ENCODE measurements at places on chromosomes 13 and 19.
A peak's percentile ranks its signal among the peaks of the same experiment; 100 is the strongest.

- DNase-seq = no peak
These were observed 94.0 kb downstream of the KLF12 start for GRCh38 chr13:74040200-74040599.

DNA sequence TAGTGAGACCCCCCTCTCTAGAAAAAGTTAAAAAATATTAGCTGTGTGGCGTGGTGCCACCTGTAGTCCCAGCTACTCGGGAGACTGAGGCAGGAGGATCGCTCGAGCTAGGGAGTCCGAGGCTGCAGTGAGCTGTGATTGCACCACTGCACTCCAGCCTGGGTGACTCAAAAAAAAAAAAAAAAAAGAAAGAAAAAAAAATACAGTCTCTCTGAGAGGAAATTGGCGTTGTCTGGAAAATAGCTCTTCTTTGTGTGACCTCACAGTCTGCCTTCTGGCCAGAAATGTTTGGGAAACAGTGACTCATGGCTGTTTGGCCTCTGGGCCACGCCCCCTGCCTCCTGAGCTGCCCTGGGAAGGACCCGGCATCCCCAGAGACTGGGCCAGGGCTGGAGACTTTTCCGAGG is 10.7 kb downstream of the MARCHF2 start:
- DNase-seq = no peak

GRCh38 chr13:105445796-105446195 is 1089.7 kb downstream of the EFNB2 start:
- DNase-seq = no peak

GRCh38 chr19:58296104-58296503 is 9.1 kb upstream of the ERVK3-1 start:
- no peak for DNase-seq

DNA sequence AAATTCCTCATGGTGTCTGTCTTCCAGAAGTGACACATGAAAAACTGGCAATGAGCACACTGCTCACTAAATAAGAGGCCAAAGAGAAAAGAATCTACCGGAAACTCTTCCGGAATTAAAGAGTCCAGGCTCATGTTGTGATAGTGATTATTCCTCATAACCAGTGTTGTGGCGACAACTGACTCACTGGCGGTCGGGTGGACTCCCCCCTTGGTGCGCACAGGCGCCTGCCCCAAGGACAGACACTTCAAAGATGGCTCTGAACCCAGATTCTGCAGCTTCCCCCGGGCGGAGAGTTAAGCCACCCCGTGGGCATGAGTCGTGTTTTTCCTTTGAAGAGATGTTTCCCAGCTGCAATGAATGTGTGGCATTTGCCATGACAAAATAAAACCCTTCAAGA is 10.3 kb downstream of the IL17D start:
- DNase-seq = no peak

DNA sequence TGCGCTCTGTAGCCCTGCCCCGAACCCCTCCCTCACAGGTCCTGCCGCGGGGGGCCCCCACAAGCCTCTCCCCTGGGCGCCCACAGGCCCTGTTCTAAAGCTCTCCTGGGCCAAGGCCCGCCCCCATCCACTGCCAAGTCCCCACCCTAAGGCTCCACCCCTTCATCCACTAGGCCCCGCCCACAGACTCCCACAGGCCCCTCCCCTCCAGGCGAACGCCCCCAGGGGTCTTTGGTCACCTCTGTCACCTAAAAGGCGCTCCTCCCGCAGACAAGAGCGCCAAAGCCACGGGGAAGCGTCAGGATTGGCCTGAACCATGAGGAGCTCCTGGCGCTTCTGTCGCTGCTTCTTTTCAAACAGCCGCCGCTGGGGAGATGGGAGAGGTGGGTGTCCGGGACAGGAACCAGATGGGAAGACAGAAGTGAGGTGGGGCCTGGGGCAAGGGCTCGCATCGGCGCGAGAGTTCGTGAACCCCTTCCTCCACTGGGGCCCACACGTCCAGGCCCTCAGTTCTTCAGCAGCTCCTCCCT is 2.3 kb downstream of the TULP2 start:
- no peak for DNase-seq

- no peak for DNase-seq
These were observed 95.7 kb downstream of the ARHGEF7 start for GRCh38 chr13:111210544-111211469.

DNA sequence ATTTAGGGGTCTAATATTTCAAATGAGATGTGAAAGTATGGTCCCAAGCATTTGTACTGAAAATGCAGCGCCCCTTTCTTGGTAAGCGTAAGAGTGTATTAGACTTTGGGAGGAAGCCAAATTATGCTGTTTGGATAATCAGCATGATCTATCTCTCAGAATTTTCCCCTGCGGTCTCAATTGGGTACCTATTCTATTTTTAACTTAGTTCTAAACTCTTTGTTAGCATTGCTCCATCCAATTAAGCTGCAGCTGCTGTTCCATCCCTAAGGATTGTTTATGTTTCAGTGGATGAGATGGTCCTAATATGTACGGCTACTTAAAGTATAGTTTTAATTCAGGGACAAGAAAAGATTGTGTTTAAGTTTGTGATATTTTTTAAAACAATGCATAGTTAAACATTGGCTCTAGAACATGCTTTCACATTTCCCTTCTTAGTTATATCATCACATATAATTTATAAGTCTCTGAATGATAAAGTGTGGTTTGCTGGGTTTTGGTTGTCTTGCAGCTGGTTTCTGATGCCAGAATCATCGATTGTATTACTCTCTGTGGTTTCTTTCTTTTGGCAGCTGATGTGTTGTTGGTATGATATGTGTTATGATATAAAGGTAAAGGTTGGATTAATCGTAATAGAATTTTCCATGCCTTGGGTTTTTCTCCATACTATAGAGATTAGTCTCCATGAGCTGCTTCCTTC is 15.0 kb downstream of the POLR1D start:
- DNase-seq = no peak

DNA sequence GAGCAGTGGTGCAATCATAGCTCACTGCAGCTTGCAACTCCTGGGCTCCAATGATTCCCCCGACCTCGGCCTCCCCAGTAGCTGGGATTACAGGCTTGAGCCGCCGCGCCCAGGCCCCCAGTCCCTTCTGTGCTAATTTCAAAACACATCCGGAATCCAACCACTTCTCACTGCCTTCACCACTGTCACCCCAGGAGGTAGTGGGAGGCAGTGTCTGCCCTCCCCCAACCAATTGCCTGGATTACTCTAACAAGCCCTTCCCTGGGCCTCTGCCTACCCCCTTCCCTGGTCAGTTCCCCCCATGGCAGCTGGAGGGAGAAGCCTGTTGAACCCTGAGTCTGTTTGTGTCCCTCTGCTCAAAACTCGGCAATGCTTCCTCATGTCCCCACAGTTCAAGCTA is 2.3 kb downstream of the PRAM1 start:
- no peak for DNase-seq

- DNase-seq = no peak
These were observed 273.1 kb upstream of the SLITRK5 start for GRCh38 chr13:87398047-87398446.

GRCh38 chr13:89755729-89756492 is 1591.6 kb upstream of the MIR17HG start:
- DNase-seq = no peak

GRCh38 chr13:46211483-46212351 is at the start of gene LRRC63:
LRRC63 (plus strand) TSS chr13:46211928; CDS start chr13:46213035, 1,107 bp downstream.
- peak; percentile 69 for DNase-seq

GRCh38 chr13:29733147-29733611 is 117.2 kb downstream of the UBL3 start:
- no peak for DNase-seq

- DNase-seq = no peak
These were observed 53.6 kb downstream of the ZAR1L start for GRCh38 chr13:32261567-32261966.

DNA sequence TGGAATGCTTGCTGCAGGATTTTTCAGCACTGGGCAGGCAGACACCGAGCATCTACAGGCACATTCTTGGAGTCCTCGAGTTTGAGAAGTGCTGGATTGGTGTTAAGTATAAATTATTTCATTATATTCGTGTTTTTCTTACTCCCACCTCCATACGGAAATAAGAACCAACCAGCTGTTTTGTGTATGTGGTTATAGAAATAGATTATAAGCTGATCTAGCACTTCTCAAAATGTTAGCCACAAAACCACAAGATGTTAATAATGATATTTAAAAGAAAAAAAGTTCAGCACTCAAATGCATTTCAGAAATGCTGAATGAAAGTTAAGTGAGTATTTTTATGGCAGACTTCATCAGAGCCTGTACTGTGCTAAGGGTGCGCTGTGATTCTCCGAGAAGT is 24.0 kb upstream of the TEX29 start:
- DNase-seq = no peak

GRCh38 chr13:36917311-36917710 is 2.7 kb downstream of the SMAD9 start:
- DNase-seq = no peak

DNA sequence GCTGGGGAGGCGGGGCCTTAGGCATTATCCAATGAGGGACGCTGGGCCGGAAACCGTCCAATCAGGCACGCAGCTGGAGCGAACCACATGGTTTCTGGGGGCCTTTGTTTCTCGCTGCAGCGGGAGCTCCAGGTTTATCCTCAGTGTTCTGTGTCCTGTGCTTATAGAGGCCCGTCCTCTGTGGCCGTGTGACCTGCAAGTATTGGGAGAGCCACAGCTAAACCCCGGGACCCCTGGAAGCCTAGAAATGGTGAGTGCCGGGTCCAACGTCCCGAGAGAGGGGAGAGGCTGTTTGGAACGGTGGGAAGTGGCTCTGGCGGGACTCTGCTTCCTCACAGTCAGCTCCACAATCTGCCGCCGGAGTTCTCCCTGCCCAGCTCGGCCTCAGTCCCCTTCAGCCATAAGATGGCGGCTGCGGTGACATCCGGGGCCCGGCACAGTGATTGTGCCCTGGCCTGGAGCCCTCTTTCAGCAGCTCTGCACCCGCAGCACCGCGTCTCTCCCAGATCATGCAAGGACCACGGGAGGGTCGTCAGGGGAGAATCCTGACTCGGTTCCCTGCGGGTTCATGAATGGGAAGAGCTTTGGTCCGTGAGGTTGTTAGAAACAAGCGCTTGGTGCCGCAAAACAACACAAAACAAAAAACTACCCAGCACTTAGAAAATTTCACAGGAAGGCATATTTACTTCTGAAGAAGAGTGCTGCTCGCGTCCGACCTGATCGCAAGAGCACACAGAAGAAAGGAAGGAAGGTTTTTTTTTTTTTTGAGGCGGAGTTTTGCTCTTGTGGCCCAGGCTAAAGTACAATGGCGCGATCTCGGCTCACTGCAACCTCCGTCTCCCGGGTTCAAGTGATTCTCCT is at the start of gene ZNF253:
TSS of gene ZNF253 (plus strand) at position 133 of the 861 bp plus-strand sequence. CDS start at position 248, 115 bp downstream.
- DNase-seq = peak; percentile 95

GRCh38 chr19:18090545-18091216 is 3.9 kb upstream of the IL12RB1 start:
- DNase-seq = no peak

DNA sequence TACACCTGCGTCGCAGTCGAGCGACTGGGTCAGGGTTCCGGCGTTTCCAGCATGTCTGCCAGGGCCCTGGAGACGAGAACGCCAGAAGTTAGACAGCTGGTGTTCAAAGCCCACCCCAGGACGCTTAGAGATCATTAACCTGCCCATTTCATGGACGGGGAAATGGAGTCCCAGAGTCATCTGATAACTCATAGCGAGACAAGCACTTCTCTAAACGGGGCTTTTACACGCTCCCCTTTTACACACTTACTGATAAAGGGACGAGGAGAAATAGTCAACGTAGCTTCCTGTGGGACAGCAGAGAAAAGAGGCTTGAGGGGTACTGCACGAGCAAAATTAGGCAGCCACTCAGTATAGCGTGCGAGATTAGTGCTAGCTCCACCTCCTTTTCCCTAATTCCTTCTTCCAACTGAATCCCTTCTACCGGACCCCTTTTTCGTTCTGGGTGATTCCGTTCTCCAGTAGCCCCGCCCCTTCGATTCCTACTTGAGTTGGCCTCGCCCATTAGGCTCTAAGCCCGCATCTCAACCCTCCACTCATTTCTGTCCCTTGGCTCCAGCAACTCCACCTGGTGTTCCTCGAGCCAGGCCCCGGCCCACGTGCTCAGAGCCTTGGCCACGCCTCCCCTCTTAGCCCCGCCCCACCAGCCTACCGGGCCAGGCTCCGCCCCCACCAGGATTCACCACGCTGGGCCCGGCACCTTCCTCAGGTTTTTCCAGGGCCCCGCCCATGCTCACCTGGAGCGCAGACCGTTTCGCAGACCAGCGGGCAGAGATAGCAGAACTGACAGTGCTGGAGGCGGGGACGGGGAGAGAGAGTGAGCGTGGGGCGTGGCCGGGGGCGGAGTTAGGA is 3.7 kb downstream of the HRC start:
- no peak for DNase-seq

DNA sequence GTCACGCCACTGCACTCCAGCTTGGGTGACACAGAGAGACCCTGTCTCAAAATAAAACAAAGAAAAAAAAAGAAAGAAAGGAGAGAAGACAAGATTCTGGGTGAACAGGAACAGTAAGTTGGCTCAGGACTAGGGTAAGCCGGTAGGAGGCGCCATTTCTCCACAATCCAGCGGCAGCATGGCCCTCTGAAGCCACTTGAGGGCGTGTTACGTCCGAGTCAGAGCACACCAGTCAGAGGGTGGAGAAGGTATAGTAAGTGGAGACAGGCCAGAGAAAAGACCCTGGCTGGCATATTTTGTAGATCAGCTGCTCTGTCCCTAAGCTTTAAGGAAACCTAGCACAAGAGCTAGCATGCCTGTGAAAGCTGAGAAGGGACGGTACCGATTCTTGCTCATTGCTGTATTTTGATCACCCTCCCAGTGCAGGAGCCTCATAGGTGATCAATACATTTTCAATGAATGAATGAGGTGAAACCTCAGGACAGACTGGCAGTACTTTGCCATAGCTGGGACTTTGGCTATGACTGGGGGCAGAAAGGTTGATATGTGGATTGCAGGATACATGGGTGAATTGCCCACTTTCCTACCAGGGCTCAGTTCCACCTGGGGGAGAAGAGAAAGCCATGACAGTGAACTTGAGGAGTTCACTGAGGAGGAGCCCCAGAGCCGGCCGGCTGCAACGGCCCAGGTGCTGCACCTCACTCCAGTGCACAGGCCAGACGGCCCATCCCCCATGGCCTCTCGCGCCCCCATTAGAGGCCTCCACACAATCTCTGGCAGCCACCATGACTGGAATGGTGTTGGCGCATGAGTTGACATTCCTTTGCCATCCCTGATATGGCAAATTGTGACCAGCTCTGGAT is 23.5 kb downstream of the POU2F2 start:
- DNase-seq = peak; percentile 84

GRCh38 chr19:8148410-8149260 is 757 bp downstream of the FBN3 start:
- no peak for DNase-seq

DNA sequence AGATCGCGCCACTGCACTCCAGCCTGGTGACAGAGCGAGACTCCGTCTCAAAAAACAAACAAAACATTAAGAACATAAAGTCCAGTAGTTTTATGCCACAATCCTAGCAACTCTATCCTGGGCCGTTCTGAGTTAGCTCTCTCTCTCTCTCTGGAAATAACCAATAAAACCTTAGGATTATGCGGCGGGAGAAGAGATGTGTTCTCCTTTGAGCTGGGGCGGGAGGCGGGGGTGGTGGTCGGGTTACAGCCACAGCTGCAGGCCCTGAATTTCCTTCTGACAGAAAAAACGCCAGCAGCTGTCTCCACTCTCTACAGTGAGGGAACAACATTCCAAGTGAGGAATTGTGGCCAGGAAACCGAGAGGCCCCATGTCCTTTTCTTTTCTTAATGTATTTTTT is 9.1 kb upstream of the PNMA8A start:
- no peak for DNase-seq

GRCh38 chr19:48553676-48554384 is 1.9 kb downstream of the SULT2B1 start:
- no peak for DNase-seq

GRCh38 chr13:111241862-111242261 is 78.6 kb upstream of the TEX29 start:
- no peak for DNase-seq

GRCh38 chr19:30935146-30935545 is 414.1 kb downstream of the TSHZ3 start:
- DNase-seq = no peak

GRCh38 chr13:81080911-81081454 is 740.1 kb upstream of the SPRY2 start:
- no peak for DNase-seq

All from stimulated activated CD4-positive, alpha-beta T cell treated with anti-CD3 and anti-CD28 coated beads, TNF-alpha, amount 100 ng/mL, for 48 hours (primary cell).